Glomerular endothelial cell (primary cell): ENCODE measurements at places on chromosomes 13 and 19. TPM values are rescaled to one million over a fixed set of nuclear protein-coding genes. Genes with fewer than 3 reads are reported as not detected.

Gene C19orf85
- total RNA-seq = not detected in 2 replicates

Gene KLHL26
- 4.3 and 4.4 TPM in 2 replicates for total RNA-seq

DNA sequence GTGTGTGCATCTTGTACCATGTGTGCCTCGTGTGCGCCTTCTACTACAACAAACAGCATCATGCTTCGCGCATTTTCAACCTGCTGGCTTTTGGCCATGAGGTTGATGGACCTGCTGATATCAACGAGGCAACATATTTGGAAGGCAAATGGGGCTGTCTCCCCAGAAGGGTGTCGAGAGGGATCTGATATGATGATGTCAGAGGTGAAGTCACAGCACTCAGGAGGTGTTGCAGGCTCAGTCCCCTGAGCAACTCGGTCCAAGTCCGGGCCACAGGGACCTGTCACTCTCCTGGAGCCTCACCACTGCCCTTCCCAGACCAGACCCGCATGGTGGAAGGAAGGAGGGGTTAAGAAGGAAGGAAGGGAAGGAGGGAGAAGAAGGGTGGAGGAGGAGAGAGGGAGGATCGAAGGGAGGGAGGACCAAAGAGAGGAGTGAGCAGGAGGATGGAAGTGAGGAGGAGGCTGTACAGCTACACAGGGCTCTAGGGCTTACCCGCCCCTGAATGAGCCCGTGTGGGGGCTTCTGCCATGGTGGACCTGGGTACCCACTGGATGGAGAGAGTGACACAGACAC is 6.7 kb upstream of the C13orf46 start:
- DNase-seq = no peak

Gene SIGLEC9
- not detected in 2 replicates for total RNA-seq

DNA sequence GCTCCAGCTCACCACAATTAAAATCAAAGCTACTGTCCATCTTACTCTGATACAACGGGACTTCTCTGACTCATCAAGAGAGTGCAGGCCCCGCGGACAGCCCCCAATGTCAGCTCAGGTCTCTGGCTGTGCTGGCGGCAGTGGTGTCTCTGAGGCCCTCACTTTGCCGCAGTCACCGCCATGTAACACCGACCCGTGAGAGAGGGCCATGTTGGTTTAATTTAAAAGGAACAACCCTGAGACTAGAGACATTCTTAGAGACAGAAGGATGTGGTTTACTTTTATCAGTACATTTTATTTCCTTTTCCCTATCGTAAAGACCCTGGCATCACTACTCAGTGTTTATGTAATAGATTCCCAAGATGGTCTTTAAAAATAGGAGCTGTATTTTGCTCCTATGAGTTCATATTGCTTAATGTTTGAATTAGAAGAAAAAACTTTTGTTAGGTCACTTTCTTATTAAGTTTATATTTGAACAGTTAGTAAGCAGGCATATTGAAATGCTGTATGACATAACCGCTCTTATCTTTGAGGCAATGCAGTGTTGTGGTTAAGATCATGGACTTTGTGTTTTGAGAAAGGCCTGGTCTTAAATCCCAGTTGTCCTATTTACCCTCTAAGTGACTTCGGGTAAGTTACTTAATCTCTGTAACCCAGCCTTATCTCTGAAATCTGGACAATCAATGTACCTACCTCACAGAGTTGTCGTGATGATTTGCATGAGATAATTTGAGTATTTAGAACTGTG is 23.4 kb downstream of the DGKH start:
- no peak for DNase-seq

Gene GTPBP3
- 16.6 and 34.1 TPM in 2 replicates for total RNA-seq

DNA sequence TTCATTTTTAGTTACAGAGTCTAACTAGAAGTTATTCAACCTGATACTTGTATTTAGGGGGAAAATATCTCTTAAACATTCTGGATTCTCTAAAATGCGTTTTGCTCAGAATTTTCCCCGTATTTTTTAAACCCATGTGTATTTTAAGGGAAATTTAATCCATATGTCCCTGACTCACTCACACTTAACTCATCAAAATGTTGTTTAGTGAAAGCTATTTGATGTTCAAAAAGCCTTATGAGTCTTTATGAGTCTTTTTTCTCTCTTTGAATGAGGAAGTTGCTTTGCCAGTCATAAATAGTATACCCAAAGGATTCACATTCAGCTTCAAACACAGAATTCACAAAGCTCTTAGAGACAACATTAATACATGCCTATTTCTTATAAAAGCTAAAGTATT is 16.4 kb downstream of the MAB21L1 start:
- DNase-seq = no peak

DNA sequence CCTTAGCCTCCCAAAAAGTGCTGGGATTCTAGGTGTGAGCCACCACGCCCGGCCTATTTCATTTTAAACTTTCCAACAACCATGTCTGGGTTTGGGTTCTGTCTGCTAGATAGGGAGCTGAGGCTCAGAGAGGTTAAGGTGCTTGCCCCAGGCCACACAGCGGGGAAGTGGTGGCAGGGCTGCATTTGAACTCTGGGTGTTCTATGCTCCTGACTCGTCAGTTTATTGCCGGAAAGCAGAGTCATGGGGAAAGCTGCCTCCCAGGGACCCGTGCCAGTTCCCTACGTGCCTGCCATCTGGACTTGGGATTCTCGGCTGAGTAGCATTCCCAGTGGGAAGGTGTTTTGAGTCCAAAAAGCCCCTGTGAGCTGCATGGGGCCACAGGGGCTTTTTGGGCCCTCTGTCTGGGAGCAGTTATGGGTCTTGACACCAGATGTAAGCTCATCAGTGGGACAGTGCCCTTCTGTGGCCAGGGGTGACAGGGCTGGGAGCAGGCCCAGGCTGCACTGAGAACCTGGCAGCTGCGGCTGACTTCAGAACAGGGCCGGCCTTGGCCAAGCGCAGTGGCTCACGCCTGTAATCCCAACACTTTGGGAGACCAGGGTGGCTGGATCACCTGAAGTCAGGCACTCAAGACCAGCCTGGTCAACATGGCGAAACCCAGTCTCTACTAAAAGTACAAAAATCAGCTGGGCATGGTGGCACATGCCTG is 10.9 kb downstream of the RFX1 start:
- no peak for DNase-seq

Gene LYPD5
- 0.93 and 2.7 TPM in 2 replicates for total RNA-seq

GRCh38 chr13:45122941-45123340 is 2.6 kb downstream of the GTF2F2 start:
- no peak for DNase-seq

Gene ENOX1
- total RNA-seq = 0.05 and 0.18 TPM in 2 replicates

DNA sequence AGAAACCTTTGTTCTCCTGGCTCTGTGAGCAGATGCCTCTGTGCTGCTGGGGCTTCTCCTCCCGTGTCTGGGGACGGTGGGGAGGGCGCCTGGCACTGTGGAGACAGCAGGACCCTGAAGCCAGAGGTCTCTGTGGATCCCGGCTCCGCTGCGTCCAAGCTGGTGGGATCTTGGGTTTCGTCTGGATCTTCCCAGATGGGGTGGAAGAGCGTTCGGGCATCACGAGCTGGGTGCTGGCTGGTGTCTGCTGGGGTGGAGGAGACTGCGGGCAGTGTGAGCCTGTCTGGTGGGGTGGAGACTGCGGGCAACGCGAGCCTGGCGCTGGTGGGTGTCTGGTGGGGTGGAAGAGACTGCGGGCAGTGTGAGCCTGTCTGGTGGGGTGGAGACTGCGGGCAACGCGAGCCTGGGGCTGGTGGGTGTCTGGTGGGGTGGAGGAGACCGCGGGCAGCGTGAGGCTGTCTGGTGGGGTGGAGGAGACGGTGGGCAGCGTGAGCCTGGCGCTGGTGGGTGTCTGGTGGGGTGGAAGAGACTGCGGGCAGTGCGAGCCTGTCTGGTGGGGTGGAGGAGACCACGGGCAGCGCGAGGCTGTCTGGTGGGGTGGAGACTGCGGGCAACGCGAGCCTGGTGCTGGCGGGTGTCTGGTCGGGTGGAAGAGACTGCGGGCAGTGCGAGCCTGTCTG is 5.6 kb downstream of the TEX29 start:
- DNase-seq = no peak

Gene CGB1
- total RNA-seq = not detected in 2 replicates

Gene GNG7
- total RNA-seq = 0.19 and 1.3 TPM in 2 replicates

Gene AP3D1
- 128 and 195 TPM in 2 replicates for total RNA-seq

Gene PSG11
- total RNA-seq = not detected in 2 replicates
